ENCODE measurements at places on chromosomes 4 and X.

- no peak for DNase-seq
These were observed 258.9 kb downstream of the SPANXN1 start for GRCh38 chrX:145506214-145506613.

DNA sequence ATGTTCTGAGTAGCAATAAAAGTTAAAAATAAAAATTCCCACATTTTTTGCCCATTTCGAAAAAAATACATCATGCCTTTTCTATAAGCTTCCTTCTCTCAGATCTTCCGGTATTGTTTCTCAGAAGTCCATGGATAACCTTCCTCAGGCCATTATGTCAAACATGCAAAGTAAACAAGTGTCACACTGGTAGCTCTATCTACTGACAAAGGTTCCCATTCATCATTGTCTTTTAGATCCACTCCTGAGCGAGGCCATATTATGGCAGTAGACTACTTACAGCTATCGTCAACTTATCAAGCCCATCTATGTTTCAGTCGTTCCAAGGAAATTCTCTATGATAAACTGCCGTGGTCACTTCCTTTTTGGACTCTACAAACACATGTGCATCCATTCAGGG lies 1068.2 kb downstream of the GLUD2 start:
- DNase-seq, result no peak

DNA sequence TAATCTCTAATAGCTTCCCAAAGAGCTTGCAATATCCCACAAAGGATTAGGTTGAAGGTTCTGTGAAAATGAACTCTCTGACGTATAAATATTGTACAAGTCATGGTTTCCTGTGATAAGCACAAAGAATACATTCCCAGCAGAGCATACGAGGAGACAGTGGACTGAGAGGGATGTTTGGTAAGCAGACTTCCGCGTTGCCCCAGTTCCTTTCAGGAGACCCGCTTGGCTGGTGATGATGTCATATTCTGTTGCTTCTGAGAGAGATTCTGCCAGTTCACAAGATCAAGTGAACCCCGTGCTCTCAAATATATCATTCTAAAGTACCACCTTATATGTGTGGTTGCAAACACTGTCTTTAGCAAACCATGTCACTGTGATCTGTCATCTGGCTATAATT lies 323.9 kb upstream of the CASK start:
- DNase-seq, result no peak

DNA sequence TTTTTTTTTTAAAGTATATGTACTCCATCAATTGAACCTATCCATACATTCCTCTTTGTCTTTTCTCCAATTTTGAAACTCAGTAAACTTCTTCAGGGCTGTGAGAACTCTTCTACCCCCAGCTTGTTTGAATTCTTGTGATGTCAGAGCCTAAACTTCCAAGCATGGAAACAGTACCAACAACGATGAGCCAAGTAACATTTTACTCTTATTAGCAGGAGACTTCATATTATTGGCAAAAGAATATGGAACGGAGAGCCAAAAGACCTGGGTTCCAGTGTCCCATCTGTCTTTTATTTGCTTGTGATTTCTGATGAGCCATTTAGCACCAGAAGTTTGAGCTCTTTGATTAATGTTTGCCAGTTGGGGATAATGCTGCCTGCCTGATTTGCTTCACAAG lies 5.3 kb downstream of the DIAPH2 start:
- no peak for DNase-seq

- DNase-seq, result no peak
These were observed 779 bp upstream of the PRSS12 start for GRCh38 chr4:118353534-118354030.
